ENCODE measurements at places on chromosomes 3 and 15.

GRCh38 chr15:27426805-27427204, 455.8 kb downstream of the GABRG3 start:
- no peak for DNase-seq

- DNase-seq: peak; percentile 15
Observed at GRCh38 chr3:183959214-183959613, 58.5 kb downstream of the ABCC5 start.

DNA sequence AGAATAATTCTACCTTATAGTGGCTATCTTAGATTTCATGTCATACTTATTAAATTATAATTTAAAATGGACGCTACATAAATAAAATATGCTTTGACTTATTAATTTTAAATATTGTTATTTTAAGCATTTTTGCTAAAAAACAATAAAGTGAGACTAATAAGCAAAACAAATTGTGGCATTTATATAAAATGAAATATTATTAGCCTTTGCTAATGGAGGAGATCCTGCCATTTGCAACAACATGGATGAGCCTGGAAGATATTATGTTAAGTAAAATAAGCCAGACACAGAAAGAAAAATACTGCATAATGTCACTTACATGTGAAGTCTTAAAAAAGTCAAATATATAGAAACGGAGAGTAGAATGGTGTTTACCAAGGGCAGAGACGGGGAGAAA, 54.8 kb upstream of the PIK3R4 start:
- DNase-seq: no peak

GRCh38 chr3:119099785-119100184, 46.2 kb upstream of the TEX55 start:
- DNase-seq: no peak

- DNase-seq: no peak
Observed at GRCh38 chr15:90519688-90520087, 10.0 kb upstream of the CRTC3 start.

GRCh38 chr15:39580485-39581241, at the start of gene THBS1:
Gene THBS1 (plus strand): TSS chr15:39581079. CDS start chr15:39581858, 779 bp downstream.
- peak; percentile 38 for DNase-seq

- DNase-seq: no peak
Observed at GRCh38 chr15:78046796-78047341, 30.6 kb downstream of the TBC1D2B start.

- DNase-seq: peak; percentile 2
Observed at GRCh38 chr3:153595186-153595815, 433.3 kb downstream of the RAP2B start.

GRCh38 chr3:4897765-4898453, 81.3 kb upstream of the BHLHE40 start:
- DNase-seq: no peak

DNA sequence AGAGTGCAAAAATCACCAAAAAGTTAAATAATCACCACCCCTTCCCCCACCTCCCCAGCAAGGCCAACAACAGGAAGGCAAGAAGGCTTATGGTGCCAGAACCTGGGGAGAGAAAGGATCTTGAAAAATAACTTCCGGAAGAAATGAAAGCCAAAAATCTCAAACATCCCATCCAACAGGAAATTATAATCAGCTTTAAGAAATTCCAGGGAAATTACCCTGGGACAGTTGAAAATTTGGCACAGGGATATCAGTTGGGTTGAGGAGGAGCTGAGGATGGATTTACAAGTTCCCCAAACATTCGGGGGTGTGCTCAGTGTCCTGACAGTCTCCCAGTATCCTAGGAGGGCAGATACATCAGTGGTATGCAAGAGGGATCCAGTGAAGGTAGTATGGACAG, 82.7 kb downstream of the POLR2M start:
- no peak for DNase-seq

GRCh38 chr3:117788506-117788905, 1078.9 kb downstream of the TUSC7 start:
- no peak for DNase-seq

Data from erythroblast (primary cell).